ENCODE measurements at places on chromosomes 6 and 20.

DNA sequence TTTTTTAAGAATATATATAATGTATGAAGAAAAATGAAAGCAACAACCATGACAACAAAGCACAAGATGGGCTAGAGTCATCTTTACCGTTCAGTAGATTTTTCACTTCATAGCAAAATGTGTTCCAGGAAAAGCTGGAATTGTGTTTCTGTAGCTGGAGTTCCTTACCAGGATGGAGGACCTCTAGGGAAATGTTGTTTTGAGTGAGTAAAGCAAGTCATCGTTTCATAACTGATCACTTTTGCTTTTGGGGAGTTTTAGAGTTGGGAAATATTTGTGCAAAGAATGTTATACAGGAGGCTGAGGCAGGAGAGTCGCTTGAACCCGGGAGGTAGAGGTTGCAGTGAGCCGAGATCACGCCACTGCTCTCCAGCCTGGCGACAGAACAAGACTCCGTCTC, 151.6 kb downstream of the SASH1 start:
- no peak for DNase-seq

- DNase-seq, result no peak
Measured at GRCh38 chr6:6405031-6405430, 84.6 kb upstream of the F13A1 start.

GRCh38 chr6:43891072-43891870, 121.3 kb downstream of the VEGFA start:
- no peak for DNase-seq

GRCh38 chr20:20931632-20932031, 174.5 kb downstream of the LINC00237 start:
- no peak for DNase-seq

- DNase-seq, result no peak
Measured at GRCh38 chr6:82737965-82738364, 327.7 kb downstream of the UBE3D start.

- no peak for DNase-seq
Measured at GRCh38 chr20:25081065-25081729, 744 bp downstream of the VSX1 start.

- DNase-seq, result no peak
Measured at GRCh38 chr6:81623106-81623759, 129.2 kb downstream of the TENT5A start.

DNA sequence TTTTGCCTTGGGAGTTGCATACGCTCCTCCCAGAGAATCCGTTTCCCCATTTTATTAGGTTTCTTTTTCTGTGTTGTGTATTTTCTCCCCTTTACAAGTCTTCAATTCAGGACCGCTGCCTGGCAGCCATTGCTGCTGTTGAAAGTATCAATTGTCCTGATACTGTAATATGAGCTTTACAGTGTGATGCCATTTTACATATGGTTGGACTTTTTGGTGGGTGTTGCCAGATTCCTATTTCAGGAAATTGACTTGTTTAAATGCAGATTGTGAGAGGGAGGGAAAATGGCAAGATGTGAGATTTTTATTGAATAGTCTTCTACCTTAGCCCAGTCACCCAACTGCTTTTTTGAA, 1.2 kb downstream of the PANK2 start:
- DNase-seq, result no peak
